Ureter (tissue), 1 donor: ENCODE measurements at places on chromosomes 4 and X. TPM values are rescaled to one million over a fixed set of nuclear protein-coding genes. Genes with fewer than 3 reads are reported as not detected.

The CENPI gene
- 2.3 TPM for total RNA-seq

The GUF1 gene
- 35.9 TPM for total RNA-seq

The GSX2 gene
- not detected for total RNA-seq

The RNF128 gene
- 67.6 TPM for total RNA-seq

The MGARP gene
- 0.75 TPM for total RNA-seq

The XG gene
- 1.6 TPM for total RNA-seq
